ENCODE measurements at places on chromosomes 1 and 21.

DNA sequence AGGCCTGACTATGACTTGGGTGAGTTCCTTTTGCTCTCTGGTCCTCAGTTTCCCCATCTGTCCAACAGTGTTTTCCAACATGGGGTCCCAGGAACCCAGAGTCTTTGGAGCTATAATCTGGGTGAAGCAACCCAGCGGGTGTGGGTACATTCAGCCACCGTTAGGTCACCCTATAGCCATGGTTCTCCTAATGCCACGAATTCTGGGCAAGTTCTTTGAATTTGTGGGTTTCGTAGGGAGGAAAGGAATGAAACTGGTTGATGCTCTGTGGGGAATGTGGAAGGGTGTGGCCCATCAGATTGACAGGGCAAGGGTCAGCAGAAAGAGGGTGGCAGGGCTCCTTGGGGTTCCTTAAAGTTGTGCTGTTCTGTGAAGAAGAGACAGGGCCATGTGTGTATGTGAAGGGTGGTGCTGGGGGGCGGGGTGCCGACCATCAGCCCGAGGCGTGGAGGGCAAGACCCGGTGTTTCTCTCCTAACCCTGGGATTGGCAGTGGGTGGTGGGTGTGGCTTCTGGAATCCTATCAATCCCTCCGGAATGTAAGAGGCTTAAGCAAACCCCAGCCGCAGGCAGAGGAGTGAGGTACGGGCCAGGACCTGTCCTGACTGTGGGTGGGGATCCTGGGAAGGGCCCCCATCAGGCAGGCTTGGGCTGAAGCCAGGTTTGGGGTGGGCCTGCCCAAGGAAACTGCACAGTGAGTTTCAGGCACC is 35.5 kb upstream of the ZNF362 start:
- no peak for DNase-seq

DNA sequence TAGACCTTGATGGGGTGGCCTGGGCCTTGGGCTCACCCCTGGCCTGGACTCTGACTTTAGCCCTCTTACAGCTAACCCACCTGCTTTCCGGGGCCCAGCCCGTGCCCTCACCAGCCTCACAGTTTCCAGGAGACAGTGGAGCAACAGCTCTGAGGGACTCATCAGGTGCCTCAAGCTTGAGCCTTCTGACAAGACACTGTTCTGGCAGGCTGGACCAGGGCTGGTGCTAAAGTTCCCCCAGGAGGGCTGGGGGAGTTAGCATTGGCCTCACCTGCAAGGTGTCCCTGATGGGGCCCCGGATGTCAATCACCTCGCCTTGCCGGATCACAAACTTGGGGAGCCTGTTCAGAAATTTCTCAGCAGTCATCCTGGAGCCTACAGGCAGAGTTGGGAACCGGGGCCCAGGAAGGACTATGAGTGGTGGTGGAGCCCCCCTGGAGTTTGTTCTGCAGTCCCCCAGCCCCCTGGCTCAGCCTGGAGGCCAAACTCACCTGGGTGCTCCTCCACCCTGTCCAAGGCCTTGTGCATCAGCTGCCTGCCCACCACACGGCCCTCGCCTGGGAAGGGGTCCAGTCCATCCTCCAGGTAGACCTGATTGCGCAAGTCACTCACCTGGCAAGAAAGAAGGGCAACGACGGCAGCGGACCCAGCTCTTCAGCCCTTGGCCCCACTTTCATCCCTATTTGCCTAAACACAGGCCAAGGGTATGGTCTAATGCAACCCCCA is 4.1 kb downstream of the SH3BGRL3 start:
- DNase-seq = no peak

DNA sequence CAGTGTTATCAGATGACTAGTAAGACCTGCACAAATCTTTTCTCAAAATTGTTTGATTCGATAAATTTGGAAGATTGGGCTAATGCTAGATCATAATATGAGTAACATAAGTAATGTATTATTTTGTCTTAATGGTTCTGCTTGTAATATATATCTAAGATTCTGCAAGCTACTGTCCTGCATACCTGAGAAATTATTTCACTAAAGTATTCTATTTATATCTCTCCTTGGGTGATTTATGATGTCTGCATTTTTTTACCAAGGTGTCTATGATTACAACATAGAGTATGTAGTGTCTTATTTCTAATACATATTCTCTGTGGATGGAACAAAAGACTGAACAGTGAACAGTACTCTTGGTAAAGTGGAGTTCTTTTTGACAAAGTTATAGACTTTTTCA is 166.6 kb downstream of the CLEC20A start:
- DNase-seq = no peak

- no peak for DNase-seq
Observed at GRCh38 chr1:172585348-172585747, 52.4 kb downstream of the SUCO start.

GRCh38 chr21:41884501-41885030 is 5.4 kb upstream of the PRDM15 start:
- DNase-seq = no peak

- no peak for DNase-seq
Observed at GRCh38 chr1:41381692-41382479, 20.7 kb downstream of the FOXO6 start.

DNA sequence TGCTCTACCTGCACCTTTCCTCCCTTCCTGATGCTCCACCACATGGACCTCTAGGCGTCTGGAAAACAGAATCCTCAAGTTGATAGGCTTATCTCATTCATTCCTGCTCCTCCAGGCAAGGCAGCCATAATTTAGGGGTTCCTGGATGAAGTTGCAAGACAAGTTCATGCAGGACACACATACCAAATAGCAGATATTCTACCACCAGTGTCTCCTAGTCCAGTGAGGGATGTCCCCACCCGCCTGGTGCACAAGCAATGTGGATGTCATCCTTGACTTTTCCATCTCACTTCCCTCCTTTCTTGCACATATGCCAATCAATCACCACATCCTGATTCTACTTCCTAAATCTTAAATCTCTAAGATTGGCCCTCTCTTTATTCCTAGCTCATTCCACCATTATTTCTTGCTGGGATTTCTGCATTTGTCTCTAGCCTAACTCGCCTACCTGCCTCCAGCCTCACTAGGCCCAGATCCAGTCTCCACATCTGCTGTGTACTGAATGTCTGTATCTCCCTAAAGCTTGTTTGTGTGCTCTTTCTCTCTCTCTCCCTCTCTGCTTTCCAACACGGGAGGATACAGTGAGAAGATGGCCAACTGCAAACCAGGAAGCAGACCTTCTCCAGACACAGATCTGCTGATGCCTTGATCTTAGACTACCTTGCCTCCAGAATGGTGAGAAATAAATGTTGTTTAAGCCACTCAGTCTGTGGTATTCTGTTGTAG is 40.5 kb downstream of the CD34 start:
- no peak for DNase-seq

- no peak for DNase-seq
Observed at GRCh38 chr1:7888248-7889081, 35.6 kb upstream of the UTS2 start.

DNA sequence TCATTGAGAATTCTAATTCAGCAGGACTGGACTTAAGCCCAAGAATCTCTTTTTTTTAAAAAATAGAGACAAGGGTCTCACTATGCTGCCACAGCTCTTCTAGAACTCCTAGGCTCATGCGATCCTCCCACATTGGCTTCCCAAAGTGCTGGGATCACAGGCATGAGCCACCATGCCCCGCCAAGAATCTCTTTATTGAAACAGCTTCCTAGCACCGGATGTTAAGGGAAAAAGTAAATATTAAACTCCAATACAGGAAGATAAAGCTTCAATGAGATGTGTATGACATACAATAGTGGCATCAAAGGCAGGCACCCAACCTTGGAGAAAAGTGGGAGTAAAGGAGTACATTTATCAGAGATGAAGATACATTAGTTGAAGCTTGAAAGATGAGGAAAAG is 25.5 kb downstream of the PUM1 start:
- no peak for DNase-seq

GRCh38 chr1:183070234-183070922 is 47.2 kb downstream of the LAMC1 start:
- no peak for DNase-seq

GRCh38 chr1:85295006-85295431 is 18.6 kb upstream of the BCL10 start:
- no peak for DNase-seq

DNA sequence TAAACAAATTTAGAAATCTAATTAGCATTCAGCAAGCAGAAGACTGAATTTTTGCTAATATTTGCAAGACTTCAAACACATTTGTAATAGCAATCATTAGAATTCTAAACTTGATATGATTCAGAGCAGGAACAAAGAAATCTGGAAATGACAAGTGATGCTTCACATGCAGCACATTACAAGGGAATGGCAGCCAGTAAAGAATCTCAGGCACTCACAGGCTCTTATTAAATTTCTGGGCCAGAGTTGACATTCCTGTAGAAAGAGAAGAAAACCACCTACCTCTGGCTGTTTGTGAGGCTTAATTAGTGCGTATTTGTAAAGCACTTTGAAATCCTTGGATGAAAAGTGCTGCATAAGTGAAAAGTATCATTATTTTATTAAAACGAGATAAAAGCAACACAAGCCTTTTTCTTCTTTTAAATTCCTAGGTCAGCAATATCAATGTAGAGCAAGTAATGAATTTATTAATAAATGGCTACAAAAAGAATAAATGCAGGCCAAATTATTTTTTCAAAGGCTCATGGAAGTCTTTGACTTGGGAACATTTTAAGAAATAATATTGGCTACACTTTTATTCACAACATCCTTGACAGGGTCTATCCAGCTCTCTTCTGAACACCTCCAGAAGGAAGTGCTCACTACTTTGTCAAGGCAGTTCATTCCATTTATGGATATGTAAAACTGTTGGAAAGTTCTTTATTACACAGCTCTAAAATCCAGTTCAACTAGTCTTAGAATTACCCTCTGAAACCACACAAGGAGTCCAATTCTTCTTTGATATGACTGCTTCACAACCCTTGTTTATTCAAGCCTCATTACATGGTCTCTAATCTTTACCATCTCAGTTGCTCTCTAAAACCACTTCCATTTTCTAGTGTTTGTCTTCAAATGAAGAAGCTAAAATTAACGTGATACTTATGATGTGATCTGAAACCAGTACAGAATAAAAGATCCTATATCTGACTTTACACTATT is 32.1 kb upstream of the SCYL3 start:
- DNase-seq = no peak

DNA sequence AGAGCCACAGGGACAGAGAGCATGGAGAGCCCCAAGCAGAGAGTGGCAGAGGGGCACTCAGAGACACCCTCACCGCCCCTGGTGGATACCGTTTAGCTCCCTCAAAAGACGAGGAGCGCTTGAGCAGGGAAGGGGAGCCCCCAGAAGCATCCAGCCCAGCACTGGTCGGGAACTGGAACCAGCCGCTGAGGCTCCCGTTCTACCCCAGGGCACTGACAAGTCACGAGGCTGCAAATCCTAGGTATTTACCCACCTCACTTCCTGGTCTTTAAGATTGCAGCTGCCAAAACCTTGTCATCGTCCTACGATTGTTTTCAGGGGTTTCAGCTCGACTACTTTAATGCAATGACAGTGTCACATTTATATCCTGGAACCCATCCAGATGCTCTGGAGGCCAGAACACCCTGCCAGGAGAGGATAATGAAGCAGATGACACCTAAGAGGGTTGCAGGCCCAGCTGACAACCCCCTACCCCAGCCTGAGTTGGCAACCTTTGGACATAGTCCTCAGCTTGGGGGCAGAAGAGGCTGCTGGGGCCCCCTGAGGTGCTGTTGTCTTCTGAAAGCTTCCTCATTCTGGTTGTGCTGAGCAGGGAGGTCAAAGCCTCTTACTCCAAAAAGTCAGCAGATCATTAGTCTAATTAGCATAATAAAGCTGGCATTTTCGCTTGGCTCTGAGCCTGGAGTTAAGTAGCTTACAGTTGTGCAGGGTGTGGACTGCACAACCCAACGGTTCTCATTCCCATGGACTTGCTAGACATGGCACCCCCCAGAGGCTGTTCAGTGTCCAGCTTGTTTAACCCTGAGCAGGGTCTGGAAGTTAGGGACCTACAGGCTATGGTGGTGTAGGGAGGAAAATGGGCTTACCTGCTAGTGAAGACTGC is 20.6 kb upstream of the BACE2 start:
- no peak for DNase-seq

GRCh38 chr1:31243501-31244286 is 4.0 kb upstream of the NKAIN1 start:
- DNase-seq = no peak

DNA sequence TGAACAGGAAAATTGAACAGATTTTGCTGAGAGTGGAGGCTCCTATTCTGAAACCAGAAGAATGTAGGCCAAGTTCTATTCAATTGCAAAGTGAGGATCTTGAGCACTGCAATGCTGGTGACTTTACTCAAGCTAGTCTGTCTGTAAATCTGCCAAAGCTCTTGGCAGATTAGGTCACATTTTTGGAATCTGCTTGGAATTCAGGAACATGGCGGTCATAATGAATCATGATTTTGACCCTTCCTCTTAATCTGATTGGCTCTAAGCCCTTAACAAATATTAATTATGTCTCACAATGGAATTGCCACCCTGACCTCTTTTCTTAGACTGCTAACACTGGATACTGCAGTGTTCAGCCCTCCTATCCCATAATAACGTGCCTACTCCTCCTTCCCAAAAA is 7.2 kb upstream of the GNG12 start:
- DNase-seq = no peak

DNA sequence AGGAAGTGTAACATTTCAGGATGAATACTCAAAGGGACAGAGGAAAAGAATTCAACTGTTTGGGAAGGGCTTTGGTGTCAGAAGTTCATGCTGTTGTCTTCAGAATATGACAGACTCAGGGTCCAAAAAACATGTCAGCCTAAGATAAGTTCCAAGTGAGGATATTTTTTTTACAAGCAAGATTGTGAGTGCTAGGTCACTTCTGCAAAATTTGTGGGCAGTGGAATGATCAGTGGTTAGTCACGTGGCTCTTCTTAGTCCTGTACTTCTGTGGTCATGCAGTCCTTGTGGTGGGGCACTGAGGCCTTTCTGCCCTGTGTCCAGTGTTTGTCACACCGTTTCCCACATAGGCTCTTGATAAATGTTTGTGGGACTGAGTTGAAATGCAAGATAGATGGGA is 5.2 kb downstream of the RGL1 start:
- no peak for DNase-seq

DNA sequence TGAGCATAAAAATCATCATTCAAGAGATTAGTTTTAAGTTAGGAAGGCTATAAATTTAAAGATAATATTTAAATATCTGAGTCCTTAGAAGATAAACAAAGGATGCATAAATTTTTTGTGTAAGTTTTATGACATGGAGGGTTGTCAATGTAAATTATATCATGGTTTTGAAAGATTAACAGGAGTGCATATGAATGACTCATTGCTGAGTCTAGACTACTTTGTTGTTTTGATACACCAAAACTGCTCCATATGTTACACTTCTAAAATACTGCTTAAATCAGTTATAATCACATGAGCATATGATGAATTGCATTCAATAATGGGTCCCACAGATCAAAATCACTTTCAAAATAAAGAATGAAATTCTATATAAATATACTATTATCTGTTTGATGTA is 312.5 kb downstream of the KCNT2 start:
- DNase-seq = no peak

- DNase-seq = no peak
Observed at GRCh38 chr1:36542962-36543515, 60.3 kb upstream of the CSF3R start.

- DNase-seq = no peak
Observed at GRCh38 chr1:100912019-100912418, 16.1 kb downstream of the SLC30A7 start.

All from activated naive CD4-positive, alpha-beta T cell (primary cell).